ENCODE measurements at places on chromosomes 3 and 15.

DNA sequence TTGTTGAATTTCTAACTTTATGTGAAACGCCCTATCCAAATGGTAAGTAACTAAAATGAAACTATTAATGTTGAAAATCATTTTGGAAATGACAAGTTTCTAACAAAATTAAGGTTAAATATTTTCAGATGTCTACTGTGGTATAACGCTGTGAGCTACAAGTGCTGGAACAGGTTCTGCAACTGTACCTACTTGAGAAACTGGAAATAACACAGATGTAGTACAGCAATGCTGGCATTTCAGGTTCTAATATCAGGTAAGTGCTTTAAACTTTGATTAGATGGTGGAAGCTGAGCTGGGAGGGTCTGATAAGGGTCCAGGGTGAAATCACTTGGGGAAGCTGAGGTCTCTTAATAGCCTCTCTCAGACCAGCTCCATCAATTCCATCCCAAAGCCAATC, 315.1 kb downstream of the STXBP5L start:
- DNase-seq, result no peak

- no peak for DNase-seq
Measured at GRCh38 chr3:4533489-4534443, 40.6 kb downstream of the ITPR1 start.

DNA sequence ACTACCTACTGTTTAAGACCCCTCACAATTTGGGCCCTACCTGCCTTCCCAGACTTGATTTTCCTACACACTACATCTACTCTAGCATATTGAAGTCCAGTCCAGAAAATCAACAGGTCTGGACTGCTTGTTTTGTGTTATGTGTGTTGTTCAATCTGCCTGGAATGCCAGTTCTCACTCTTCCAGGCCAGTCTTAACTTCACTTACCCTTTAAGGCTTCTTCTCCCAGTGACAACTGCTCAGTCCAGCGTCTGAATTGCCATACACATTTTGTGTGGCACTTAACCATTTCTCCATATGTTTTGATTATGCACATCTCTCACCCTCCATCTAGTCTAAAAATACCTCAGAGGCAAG, 1.1 kb downstream of the TICRR start:
- no peak for DNase-seq

- no peak for DNase-seq
Measured at GRCh38 chr3:71759401-71759800, 5.7 kb downstream of the GPR27 start.

GRCh38 chr3:27085829-27086730, 283.1 kb downstream of the NEK10 start:
- no peak for DNase-seq

DNA sequence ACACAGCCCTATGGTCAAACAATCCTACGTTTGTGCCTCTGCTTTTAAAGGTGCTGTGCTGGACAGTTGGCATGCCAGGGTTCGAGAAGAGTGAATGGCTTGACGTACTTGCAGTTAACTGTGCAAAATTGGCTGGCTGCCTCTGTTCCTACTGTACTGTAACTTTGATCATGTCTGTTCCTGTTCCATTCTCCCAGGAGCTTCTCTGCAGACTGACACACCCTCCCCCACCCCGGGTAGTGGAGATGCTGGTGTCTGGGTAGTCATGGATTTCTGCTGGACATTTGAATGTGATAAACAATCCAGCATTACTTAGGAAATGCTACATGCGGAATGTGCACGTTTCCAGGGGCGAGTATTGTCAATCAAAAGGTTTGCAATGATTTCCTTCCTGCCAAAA, 6.5 kb upstream of the VILL start:
- no peak for DNase-seq

- DNase-seq, result no peak
Measured at GRCh38 chr3:25783661-25784512, 644 bp upstream of the NGLY1 start.

DNA sequence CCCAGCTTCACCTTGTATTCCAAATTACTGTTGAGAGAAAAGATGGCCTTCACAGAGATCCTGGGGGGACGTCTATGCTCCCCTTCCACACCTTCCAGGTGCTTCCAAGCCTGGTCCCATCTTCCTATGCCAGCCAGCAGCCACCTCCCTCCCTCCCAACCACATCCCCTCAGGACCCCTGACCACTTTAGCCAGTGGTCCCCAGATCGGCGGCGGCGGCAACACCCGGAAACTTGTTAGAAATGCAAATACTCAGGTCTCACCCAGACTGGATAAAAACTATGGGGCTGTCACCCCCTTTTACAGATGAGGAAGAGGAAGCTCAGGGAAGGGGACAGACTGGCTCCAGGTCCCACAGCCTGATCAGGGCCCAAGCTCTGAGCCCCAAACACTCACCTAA, 38.0 kb upstream of the PRSS50 start:
- DNase-seq, result no peak

DNA sequence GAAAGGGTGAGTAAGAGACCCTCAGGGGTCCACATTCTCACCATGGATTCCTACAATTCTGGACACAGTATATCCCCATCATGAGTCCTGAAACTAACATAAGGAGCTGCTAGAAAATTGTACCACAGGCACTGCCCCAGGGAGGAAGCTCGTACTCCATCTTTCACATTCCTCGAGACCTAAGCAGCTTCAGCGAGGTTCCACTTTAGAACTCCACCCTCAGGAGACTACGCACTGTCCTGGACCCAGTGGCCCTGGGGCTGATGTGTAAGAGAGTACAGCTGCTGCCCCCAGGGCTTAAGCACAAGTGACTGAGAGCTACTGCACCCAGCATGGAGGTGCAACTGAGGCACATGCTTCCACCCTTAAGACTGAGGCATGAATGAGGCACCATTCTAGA, 352.5 kb downstream of the ZNF385D start:
- no peak for DNase-seq
